ENCODE measurements at places on chromosomes 5 and 9. TPM values are rescaled to one million over a fixed set of nuclear protein-coding genes. Genes with fewer than 3 reads are reported as not detected.

SEMA4D gene
- total RNA-seq = 0.13 TPM

OR1L1 gene
- not detected for total RNA-seq

CD72 gene
- not detected for total RNA-seq

GRCh38 chr5:81241961-81242648 is 9.0 kb downstream of the CKMT2 start:
- no peak for DNase-seq

DNA sequence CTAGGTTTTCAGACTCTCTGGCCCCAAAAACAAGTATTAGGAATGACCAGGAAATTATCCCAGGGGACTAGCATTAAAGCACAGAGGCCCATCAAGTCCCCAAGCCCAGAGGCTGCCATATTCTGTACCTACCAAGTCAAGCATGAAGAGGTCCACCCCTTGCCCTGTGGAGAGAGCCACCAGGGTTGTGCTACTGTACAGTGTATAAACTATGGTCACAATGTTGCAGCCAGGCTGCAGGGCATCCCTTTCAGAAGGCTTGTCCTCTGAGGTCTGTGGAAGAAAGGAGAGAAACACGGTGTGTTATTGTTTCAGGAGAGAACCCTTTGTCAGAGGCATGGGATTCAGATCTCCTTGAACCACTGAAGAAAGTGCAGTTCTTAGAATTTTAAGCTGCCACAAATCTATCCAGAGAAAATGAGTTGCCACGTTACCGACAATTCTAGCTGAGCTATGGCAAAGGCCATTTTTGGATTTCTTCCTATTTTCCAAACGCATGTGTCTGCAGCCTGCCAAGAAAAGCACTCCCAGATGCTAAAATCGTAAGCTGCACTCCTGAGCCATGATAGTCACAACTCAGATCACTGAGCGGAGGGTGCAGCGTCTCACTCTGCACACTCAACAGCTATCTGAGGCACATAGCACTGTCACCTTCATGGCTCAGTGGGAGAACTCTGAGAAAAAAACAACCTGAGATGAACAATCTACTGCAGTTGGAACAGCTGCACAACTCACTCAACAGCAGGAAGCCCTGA is 45.5 kb upstream of the SPATA31E1 start:
- DNase-seq = no peak

DNA sequence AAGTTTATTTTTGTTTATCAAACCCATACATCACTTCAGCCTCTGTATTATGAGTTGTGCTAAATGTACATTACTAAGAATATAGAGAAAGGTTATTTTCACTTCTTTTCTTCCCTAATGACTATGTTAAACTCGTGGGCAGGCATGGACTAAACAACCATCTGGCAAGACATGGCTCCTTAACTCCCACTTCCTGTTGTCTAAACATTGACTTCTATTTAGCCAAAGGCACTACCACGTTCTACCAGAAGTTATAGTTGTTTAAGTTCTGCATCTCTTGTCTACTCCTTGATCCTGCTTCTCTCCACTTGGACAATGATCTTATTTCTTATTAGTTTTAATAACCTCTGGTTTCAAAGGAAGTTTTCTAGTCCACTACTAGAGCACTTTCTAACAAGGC is 136.1 kb downstream of the MACIR start:
- no peak for DNase-seq

DNA sequence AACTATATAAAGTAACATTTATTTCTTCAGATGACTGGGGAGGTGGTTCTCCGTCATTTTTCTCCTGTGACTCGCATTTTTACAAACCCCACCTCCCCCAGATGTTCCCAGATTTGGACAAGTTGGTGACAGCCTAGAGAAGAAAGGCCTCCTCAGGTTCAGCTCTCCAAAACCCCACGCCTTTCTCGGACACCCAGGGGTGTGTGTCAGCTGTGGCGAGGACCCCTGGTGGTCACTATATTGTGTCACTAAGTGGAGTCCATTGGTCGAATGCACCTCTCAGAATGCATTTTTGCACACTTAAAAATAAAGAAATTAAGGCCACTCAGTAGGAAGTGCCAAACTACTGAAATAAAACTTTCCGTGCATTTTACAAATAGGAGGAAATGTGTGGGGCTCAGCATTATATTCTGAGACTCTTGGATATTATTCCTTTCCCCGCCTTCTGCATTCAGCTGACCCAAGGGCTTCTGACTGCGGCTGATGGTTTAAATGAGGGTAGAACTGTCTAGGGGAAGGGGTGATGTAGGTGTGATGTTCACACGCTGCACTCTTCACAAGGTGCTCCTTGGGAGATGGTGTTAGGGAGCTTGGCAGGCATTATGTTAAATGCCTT is 47.6 kb downstream of the ACO1 start:
- DNase-seq = peak; percentile 33

DNA sequence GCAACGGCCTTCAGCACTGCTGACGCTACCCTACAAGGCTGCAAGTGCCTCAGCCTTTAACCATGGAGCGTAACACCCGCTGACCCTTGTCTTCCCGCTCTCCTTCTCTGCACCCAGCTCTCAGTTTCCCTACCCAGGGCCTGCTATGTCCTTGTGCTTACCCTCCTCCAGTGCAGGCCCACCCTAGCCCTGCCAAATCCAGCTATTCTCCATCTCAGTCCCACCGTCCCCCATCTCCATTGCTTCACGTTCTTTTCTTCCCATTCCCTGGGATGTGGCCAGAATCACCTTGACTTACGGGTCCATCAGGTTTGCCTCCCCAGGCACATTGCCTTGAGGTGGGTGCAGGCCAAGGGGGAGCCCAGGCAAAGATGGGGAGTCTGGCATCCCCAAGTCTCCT is 91.2 kb downstream of the PAX5 start:
- DNase-seq = no peak

DNA sequence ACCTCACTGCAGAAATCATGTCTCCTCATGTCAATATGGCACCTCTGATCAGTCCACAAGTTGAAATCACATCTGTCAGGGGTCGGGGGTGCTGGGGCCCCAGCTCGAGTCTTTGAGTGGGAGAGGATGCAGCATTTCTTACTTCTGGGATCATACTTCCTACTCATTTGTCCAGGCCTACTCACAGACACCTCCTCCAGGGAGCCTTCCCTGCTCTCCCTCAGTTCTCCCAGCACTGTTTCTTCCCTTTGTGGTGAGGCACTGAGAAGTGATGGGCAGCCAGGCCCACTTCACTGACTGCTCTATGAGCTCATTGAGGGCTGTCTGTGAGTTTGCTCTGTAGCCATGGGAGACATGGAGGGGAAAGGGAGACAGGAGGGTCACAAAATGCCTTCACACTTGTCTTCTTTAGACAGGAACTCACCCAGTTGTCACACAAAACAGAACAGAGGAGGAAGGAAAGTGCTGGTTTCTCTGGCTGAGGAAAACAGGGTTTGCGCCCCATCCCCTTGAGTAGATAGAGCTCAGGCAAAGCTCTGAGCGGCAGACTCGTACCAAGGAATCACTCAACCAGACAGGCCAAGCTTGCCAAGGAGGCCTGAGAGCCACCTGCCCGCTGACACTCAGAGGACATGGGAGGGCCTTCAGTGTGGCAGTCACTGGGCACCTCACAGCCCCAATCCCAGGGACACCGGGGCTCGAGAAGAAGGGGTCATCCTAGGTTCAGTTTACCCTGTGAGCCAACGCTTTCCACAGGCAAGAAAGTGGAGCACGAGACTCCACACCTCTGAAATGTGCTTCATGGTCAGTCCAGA is 152.9 kb downstream of the GABBR2 start:
- no peak for DNase-seq

- DNase-seq = no peak
Observed at GRCh38 chr5:157487358-157487757, 27.3 kb downstream of the NIPAL4 start.

DNA sequence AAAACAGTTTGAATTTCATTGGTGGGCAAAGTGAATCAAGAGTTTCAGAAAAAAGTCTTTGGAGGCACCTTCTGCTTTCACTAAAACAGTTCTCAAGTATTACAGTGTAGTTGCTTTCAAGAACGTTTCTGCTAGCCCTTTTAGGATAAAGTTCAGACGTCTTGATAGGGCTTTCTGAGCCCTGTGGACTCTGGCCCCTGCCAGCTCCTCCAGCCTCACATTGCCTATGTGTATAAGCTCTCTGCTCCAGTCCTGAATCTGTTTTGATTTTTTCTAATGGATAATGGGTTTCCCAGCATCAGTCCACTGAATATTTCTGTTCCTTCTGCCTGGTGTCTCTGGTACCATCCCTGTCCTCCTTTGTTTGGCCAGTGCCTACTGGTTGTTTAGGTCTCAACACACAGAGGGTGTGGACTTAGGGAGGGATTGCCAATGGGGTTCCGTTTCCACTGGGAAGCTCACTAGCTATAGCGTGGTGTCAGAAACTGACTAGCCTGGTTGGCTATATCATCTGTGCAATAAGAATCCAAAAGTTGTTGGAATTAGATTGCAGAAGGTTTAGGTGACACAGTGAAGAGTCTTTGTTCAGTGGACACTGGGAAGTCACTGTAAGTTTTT is 26.4 kb downstream of the ARHGAP26 start:
- DNase-seq = no peak

- no peak for DNase-seq
Observed at GRCh38 chr9:96883922-96884321, 29.6 kb upstream of the ZNF782 start.

GRCh38 chr9:123296174-123296573 is 27.8 kb upstream of the STRBP start:
- DNase-seq = no peak

All from HepG2 (cell line).